ENCODE measurements at places on chromosomes 7 and 10. TPM values are rescaled to one million over a fixed set of nuclear protein-coding genes. Genes with fewer than 3 reads are reported as not detected.

DRGX gene
- not detected for total RNA-seq

STAG3 gene
- 0.69 TPM for total RNA-seq

DENND2A gene
- total RNA-seq = 27.6 TPM

- no peak for DNase-seq
Observed at GRCh38 chr10:116665541-116666125, 44.9 kb downstream of the PNLIPRP2 start.

- no peak for DNase-seq
Observed at GRCh38 chr7:127943541-127944521, 87.4 kb downstream of the LRRC4 start.

DNA sequence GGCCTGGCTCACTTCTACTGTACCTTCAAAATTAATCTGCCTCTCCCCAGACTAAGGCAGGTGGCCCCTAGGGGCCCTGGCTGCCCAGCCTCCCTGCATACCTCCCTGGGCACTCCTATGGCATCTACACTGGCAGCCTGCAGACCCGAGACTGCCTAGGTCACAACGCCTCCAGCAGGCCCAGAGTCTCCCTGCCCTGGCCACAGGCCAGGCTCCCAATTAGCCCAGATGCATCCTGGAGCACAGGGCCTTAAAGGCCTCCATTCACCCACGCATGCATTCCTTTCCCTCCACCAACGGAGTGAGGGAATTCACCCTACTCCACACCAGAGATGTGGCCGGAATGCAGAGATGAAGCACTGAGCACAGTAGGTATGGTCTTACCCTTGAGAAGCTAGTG is 1.9 kb downstream of the CHAT start:
- no peak for DNase-seq

- DNase-seq = no peak
Observed at GRCh38 chr7:116689790-116690259, 17.8 kb downstream of the MET start.
